ENCODE measurements at places on chromosomes 13 and 19.

- no peak for DNase-seq
Observed at GRCh38 chr13:42747399-42747873, 33.9 kb upstream of the FAM216B start.

GRCh38 chr19:41276231-41276630, 12.1 kb downstream of the HNRNPUL1 start:
- no peak for DNase-seq

- no peak for DNase-seq
Observed at GRCh38 chr19:4536798-4537197, 1.8 kb upstream of the PLIN5 start.

DNA sequence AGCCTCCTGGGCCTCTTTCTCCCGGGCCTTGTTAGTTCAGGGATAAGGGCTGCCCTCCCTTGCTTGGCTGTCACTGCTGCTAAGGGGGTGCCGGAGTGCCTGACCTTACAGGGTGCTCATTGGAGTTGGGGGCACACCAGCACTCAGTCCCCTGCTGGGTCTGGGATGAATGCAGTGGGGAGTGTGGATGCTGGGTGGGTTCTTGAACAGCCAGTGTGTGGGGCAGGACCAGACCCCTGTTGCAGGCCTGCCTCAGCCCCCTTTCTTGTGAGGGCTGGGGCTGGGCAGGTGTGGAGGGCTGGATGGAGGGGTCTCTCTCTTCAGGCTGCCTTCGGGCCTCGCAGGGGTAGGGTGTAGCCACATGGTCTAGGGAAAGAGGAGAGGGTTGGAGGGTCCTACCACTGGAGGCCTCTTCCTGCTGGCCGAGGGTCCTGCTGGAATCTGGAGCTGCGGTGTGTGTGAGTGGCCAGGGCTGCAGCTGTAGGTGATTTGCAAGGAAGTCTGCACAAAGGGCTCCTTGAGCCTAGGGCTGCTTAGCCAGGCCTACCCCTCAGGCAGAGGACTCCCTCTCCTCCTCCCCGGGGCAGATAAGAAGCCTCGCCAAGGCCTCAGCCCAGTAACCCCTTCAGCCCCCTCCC, 3.2 kb downstream of the CEBPA start:
- no peak for DNase-seq

GRCh38 chr19:36032251-36033104, at the start of gene CLIP3:
Gene CLIP3 (minus strand): TSS chr19:36032873. CDS start chr19:36032357, 516 bp downstream.
- DNase-seq, result peak; percentile 10

Data from stimulated activated CD8-positive, alpha-beta memory T cell treated with anti-CD3 and anti-CD28 coated beads, Interleukin-4, amount 100 ng/mL, for 4 hours (primary cell).